Fibroblast of lung (primary cell): ENCODE measurements at places on chromosomes 7 and 10.

GRCh38 chr10:110775020-110775375 is 96.7 kb upstream of the PDCD4 start:
- H3K4me1 ChIP-seq: no peaks in the 10 kb centered on the region
- H3K27me3 ChIP-seq: peaks cover 5% of the 10 kb centered on the region
- no peaks in the 10 kb centered on the region for H3K36me3 ChIP-seq
- H3K4me3 ChIP-seq: no peak overlapping the region
- no peak overlapping the region for H3K27ac ChIP-seq

GRCh38 chr7:41954976-41955375 is 252.1 kb upstream of the INHBA start:
- no peak overlapping the region for H3K27ac ChIP-seq
- H3K4me1 ChIP-seq: peaks cover 22% of the 10 kb centered on the region
- no peaks in the 10 kb centered on the region for H3K27me3 ChIP-seq
- DNase-seq: no peak

GRCh38 chr7:152588350-152588749 is 87.6 kb downstream of the XRCC2 start:
- no peaks in the 10 kb centered on the region for H3K27me3 ChIP-seq
- H3K27ac ChIP-seq: no peak overlapping the region
- DNase-seq: peak; percentile 90
- no peak overlapping the region for H3K4me3 ChIP-seq

DNA sequence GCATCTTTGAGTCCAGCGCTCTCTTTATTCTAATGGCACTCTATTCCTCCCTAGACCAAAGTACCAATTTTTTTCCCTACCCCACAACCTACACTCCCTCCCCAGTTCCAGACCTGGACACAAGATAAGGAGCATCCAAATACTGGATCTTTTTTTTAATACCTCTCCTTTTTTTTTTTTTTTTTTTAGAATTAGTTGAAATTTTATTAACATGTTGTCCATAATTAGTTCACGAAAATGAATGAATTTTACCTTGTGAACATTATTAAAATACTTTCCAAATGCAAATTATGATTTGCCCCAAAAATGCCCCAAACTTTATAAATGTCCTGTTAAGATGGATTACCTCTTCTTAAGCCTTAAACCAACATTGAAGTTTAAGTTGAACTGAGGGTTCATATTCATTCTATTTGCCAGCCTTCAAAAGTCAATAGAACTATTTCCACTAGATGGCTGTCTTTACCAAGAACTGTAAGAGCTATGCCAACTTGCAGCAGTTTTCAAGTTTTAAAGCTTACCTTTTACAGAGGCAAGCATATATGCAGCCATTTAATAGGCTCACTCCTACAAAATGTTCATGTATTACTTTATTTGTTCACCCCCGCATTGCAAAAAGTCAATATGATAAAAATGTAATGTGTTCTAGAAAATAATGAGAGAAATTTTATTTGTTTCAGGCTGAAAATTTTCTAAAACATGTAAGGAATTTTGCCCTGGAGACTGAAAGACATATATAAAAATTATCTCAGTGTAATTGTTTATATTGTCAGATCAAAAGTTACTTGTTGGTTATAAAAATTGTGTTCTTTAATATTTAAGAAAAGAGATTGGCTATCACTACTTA is 39.7 kb upstream of the TNKS2 start:
- no peak overlapping the region for H3K27ac ChIP-seq
- peak; percentile 63 for DNase-seq
- no peaks in the 10 kb centered on the region for H3K4me1 ChIP-seq
- no peak overlapping the region for H3K4me3 ChIP-seq

GRCh38 chr7:54817152-54817551 is 58.1 kb upstream of the SEC61G start:
- H3K27me3 ChIP-seq: no peaks in the 10 kb centered on the region
- peaks cover 6% of the 10 kb centered on the region for H3K4me1 ChIP-seq
- no peak overlapping the region for H3K27ac ChIP-seq
- H3K36me3 ChIP-seq: no peaks in the 10 kb centered on the region
- no peak overlapping the region for H3K4me3 ChIP-seq

DNA sequence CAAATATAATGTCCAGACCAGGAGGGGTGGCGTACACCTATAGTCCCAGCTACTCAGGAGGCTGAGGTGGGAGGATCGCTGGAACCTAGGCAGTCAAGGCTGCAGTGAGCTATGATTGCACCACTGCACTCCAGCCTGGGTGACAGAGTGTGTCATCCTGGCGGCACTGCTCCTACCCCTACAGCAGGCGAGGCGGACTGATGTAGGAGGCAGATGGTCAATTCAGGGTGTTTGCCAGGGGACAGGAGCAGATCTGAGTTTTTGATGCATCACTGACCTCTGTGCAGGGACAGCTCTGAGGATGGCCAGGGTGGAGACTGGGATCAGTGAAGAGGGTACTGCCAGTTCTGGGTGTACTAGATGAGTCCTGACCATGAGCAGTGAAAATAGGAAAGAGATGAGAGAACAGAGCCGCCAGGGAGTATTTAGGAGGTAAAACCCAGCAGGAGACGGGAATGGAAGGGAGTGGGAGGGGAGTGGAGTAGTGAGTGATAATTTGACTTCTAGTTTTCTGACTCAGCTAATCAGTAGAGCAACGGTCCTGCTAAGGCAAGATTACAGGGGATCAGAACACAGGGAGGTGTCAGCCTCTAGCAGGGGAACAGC is 75.3 kb downstream of the HIP1 start:
- H3K36me3 ChIP-seq: no peaks in the 10 kb centered on the region
- H3K4me3 ChIP-seq: no peak overlapping the region
- peaks cover 2% of the 10 kb centered on the region for H3K4me1 ChIP-seq
- no peak for DNase-seq

- H3K36me3 ChIP-seq: no peaks in the 10 kb centered on the region
- no peak overlapping the region for H3K27ac ChIP-seq
- DNase-seq: peak; percentile 53
- no peaks in the 10 kb centered on the region for H3K27me3 ChIP-seq
- H3K4me1 ChIP-seq: no peaks in the 10 kb centered on the region
These were observed 54.0 kb upstream of the RPA3 start for GRCh38 chr7:7772397-7772821.

DNA sequence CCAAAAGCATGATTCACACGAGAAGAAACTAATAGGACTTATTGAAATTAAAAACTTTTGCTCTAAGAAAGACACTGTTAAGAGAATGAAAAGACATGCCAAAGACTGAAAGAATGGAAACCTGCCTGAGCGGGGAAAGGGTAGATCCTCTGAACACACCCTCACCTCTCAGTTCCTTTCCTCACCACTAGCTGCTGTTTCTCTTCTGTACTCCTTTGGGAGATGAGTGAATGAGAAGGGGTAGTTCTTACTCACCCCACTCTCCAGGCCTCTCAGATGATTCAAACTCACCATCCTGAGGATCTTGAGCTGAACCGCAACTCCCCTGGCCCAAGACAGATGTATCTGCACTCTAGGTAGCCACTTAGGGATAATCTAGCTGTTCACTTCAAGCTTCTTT is 41.9 kb downstream of the IQUB start:
- H3K27me3 ChIP-seq: no peaks in the 10 kb centered on the region
- DNase-seq: no peak
- no peaks in the 10 kb centered on the region for H3K36me3 ChIP-seq
- no peaks in the 10 kb centered on the region for H3K4me1 ChIP-seq

GRCh38 chr7:41822259-41822817 is 119.4 kb upstream of the INHBA start:
- DNase-seq: no peak
- H3K4me3 ChIP-seq: no peak overlapping the region
- H3K27me3 ChIP-seq: no peaks in the 10 kb centered on the region

- no peaks in the 10 kb centered on the region for H3K36me3 ChIP-seq
- no peak overlapping the region for H3K27ac ChIP-seq
- H3K4me3 ChIP-seq: no peak overlapping the region
- peak; percentile 55 for DNase-seq
- H3K27me3 ChIP-seq: no peaks in the 10 kb centered on the region
These were observed 190.1 kb downstream of the LRRTM3 start for GRCh38 chr10:67115972-67116371.

GRCh38 chr10:119263951-119264617 is 56.7 kb downstream of the GRK5 start:
- DNase-seq: peak; percentile 53
- H3K27ac ChIP-seq: peak overlapping the region; percentile 7
- peaks cover 1% of the 10 kb centered on the region for H3K36me3 ChIP-seq
- no peaks in the 10 kb centered on the region for H3K27me3 ChIP-seq
- no peak overlapping the region for H3K4me3 ChIP-seq
- H3K4me1 ChIP-seq: peaks cover 3% of the 10 kb centered on the region

- no peaks in the 10 kb centered on the region for H3K36me3 ChIP-seq
- no peak overlapping the region for H3K4me3 ChIP-seq
- no peaks in the 10 kb centered on the region for H3K27me3 ChIP-seq
These were observed 14.8 kb upstream of the PRR15 start for GRCh38 chr7:29548823-29549222.

- no peaks in the 10 kb centered on the region for H3K4me1 ChIP-seq
- no peak overlapping the region for H3K27ac ChIP-seq
- H3K4me3 ChIP-seq: no peak overlapping the region
- H3K27me3 ChIP-seq: no peaks in the 10 kb centered on the region
- no peaks in the 10 kb centered on the region for H3K36me3 ChIP-seq
These were observed 20.8 kb downstream of the BCAP29 start for GRCh38 chr7:107600816-107601215.

GRCh38 chr10:79246209-79246581 is 101.1 kb upstream of the PPIF start:
- no peak for DNase-seq
- H3K4me3 ChIP-seq: no peak overlapping the region
- H3K36me3 ChIP-seq: peaks cover 4% of the 10 kb centered on the region
- peaks cover 34% of the 10 kb centered on the region for H3K4me1 ChIP-seq

DNA sequence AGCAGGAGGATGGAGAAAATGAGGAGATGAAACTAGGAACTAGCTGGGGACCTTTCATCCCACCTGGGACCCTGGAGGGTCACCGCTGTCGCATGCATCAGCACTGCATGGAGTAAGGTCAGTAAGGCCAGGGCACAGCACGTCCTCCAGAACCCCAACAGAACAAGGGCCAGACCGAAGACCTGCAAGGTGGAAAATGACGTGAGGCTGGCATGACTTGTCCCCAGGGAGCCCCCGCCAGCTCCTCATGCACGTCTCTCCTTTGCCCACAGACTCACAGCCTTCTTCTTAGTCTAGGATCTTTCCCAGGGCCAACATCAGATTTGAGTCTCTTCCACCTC is 4.7 kb downstream of the ZNF488 start:
- peaks cover 29% of the 10 kb centered on the region for H3K27me3 ChIP-seq
- no peak overlapping the region for H3K27ac ChIP-seq
- DNase-seq: no peak
- H3K36me3 ChIP-seq: no peaks in the 10 kb centered on the region
- H3K4me1 ChIP-seq: no peaks in the 10 kb centered on the region
- H3K4me3 ChIP-seq: no peak overlapping the region
